ENCODE measurements at places on chromosomes 3 and 15.
A peak's percentile ranks its signal among the peaks of the same experiment; 100 is the strongest.

- no peak for DNase-seq
These were observed 43.2 kb downstream of the TMEM45A start for GRCh38 chr3:100535610-100535943.

GRCh38 chr3:37763309-37763708 is 98.4 kb upstream of the CTDSPL start:
- no peak for DNase-seq

DNA sequence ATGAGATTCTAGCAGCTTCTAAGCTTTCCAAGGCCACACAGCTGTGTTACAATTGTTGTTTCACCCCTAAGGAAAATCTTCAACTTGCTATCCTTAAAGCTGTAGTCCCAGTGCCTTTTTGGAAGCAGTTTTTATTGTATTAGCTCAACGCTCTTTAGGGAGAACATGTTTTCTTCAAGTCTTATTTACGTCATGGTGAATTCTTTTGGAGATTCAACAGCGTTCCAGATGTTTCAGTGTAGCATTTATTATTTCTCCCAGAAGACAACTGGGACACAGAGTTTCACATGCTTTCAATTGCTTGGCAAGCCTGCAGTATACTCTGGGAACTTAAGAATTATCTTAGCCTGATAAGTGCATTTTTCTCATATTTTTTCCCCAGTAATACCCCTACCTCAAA is 888.3 kb downstream of the PLOD2 start:
- DNase-seq, result no peak

GRCh38 chr15:77496715-77497109 is 76.0 kb downstream of the HMG20A start:
- DNase-seq, result peak; percentile 17

DNA sequence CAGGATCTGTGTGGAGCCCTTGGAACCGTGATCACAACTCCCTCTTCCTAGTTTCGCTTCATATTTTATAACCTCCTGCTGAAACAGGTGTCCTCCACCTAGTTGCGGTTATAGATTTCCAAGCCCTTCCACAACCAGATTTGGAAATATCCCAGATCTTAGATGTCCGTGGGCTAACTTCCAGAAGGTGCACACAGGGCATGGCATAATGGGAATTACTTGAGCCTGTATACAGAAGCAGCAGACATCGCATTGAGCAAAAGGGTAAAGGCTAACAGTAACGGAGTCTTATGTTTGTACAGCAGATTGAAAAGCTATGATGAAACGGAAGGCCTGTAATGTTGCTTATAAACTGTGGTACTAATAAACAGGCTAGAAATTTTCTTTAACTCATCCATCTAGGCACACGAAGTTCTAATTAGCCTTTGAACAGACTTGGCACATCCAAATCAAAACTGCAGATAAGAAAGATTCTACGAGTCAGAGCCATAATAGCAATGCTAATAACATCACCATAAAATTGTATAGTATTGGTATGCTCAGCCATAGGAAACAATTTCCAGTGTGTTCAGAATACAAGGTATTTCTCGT is 1.2 kb upstream of the USF3 start:
- no peak for DNase-seq

- no peak for DNase-seq
These were observed 176.6 kb downstream of the XXYLT1 start for GRCh38 chr3:195094191-195094921.

DNA sequence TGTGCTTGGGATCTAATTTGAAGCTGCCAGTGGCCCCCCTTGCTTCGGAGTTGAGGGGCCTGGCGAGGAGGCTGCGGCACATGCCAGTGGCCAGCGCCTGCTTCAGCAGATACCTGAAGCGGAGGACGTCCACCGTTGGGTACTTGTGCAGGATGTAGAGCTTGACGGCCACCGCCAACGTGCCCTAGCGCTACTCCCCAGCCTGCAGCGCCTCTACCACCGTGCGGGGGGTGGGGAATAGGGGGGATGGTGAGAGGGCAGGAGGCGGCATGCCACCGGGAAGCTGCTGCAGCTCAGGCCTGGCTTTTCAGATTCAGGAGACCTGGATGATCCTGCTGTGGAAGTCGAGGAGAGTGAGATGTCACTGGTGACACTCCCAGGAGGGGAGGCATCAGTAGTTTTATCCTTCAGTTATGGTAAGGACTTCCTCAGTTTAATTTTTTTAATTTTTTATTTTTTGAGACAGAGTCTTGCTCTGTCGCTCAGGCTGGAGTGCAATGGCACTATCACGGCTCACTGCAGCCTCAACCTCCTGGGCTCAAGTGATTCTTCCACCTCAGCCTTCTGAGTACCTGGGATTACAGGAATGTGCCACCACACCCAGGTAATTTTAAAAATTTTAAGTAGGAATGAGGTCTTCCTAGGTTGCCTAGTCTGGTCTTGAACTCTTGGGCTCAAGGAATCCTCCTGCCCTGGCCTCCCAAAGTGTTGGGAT is 150.6 kb upstream of the FRMD4B start:
- no peak for DNase-seq

DNA sequence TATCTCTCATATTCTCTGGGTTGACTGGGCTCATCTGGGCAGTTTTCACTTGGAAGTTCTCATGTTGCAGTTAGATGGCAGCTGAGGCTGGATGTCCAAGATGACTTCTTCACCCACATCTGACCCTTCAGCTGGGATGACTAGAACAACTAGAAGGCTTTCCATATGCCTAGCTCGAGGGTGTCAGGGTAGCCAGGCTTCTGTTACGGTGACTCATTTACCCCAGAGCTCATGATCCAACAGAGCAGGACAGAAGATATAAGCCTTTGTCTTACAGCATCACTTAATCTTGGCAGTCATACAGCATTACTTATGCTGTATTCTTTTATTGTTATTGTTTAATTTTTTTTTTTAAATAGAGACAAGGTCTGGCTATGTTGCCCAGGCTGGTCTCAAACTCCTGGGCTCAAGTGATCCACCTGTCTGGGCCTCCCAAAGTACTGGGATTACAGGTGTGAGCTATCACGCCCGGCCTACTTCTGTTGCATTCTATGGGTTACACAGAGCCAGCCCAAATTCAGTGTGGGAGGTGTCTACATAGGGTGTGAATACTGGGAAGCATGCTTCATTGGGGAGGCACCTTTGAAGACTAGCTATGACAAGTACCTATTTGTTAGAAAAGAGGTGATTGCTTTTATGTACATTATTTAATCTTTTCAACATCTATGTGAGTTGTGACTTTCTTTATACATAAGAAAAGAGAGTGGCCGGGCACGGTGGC is 10.7 kb downstream of the HMCES start:
- no peak for DNase-seq

DNA sequence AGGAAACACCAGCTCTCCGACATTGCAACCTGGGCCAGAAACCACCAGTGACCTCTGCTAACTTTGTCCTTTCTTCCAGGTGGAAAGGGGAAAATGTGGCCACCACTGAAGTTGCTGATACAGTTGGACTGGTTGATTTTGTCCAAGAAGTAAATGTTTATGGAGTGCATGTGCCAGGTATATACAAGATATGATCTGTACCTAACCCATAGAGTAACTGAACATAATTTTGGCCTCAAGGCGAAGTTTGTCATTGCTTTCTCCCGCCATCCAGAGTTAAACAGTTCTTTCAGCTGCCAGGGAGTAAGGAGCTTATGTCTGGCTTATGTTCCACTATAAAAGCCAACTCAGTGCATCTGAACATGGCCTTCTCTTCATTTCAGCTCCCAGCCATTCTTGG is 36.7 kb downstream of the HDC start:
- no peak for DNase-seq

DNA sequence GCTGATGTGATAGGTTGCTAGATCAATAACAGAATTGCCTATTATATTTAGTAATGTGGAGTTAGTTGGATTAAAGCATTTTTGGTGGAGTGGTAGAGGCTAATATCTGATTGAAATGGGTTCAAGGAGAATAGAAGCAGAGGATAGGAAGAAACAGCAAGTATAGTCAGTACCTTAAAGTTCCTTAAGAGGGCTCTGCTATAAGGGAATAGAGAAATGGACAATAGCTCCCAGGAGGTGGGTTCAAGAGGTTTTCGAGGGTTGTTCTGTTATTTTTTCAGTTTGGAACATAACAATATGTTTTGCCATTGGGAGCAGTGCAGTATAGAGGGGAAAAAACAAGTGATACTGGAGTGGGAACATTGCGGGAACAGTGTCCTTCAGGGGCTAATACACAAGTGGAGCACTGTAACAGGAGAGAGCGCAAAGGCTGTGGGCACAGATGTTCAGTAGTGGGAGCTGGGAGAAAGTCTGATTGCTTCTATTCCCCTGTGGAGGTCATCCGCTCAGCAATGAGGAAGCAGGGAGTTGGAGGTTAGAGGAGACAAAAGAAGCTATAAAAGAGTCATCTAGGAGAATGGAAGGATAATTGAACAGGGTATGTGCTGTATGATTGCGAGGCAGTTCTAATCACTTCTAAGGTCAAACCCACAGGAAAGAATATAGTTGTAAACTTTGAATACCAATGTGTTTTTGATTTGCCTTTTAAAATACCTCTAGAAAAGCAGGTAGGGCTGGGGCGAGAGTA is 3.3 kb downstream of the MRPS11 start:
- DNase-seq, result no peak

DNA sequence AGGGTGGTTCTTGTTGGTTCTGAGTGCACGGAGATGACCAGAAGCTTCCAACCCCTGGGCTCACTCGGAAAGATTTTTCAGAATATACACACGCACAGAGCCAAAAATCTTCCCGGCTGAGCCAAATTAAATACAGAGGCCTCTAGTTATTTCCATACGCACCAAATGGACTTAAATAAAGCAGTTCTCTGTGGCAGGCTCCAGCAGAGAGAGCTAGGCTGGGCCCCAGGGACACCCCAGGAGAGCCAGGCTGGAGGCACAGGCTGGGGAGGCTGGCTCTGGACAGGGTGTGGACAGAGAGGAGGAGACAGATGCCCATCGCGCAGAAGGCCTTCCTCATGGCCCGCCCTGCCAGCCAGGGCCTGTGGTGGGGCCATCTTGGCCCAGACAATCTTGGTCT is 115.9 kb downstream of the IQSEC1 start:
- DNase-seq, result no peak

DNA sequence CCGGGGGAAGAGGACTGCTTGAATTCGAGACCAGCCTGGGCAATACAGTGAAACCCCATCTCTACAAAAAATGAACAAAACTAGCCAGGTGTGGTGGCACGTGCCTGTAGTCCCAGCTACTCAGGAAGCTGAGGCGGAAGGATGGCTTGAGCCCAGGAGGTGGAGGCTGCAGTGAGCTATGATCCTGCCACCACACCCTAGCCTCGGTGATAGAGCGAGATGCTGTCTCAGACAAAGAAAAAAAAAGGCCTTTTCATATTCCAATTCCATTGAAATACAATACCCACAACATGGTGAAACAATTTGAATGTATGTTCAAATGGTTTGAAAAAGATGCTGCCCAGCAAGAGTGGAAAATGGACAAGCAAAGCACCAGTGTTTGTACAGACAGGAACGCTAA is 61.8 kb upstream of the ZNF148 start:
- DNase-seq, result no peak

DNA sequence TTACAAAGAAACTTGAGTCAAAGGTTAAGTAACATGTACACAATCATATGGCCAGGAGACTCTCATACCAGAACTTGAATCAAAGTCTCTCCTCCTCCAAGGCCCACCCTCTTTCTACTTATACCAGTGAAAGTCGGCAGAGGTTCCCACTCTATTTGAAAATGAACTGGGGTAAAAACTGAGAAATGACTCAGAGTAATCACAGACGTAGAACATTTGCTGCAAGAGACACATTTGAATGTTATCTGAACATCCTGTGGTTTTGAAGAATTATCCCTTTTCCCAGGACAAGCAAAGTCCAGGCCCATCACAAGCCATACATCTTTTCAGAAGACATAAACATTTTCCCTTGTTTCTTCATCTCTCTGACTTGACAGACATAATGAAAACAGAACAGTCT is 55.8 kb downstream of the SHOX2 start:
- no peak for DNase-seq

- no peak for DNase-seq
These were observed 75.2 kb downstream of the FBXL22 start for GRCh38 chr15:63672369-63672768.

- DNase-seq, result no peak
These were observed 36.1 kb downstream of the SELENOT start for GRCh38 chr3:150639262-150639661.

- DNase-seq, result no peak
These were observed 482.2 kb upstream of the PDZRN3 start for GRCh38 chr3:74106925-74107324.

GRCh38 chr3:68057637-68058320 is 403.4 kb upstream of the SUCLG2 start:
- no peak for DNase-seq

- DNase-seq, result no peak
These were observed 716.2 kb downstream of the DIPK2A start for GRCh38 chr3:144687862-144688261.

DNA sequence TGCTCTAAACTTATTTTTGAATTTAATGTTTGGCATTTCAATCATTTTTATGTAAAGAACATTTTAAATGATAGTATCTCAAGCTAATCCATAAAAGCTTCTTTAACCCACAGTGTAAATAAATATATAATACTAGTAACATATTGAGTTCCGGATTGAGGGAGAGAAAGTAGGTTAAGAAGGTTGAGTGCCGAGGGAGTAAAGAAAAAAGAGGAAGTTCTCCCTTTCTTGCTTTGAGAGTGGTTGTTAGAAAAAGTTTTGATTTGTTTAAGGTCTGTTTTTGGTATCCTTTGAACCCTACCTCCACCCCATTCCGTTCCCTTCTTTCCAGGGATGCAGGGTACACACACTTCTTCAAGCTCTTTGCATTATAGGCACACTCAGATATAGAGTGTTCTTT is 130.8 kb downstream of the VPS8 start:
- DNase-seq, result no peak

DNA sequence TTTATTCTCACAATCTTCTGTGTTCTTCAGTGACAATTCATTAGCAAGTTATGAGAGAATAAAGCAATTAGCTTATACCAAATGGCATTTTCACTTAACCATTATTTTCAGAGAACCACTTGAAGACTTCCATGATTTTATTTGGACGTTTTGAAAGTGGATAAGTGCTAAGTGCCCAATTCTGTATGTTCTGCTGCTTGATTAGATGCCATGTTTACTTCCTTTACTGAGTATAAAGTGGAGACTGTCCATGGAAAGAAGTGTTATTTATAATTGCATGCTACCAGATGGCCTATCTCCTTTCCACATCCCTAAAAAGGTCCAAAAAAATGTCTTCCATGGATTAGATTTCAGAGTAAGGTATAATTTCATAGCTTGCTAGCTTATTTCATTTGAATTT is 69.6 kb downstream of the SUMF1 start:
- DNase-seq, result no peak

DNA sequence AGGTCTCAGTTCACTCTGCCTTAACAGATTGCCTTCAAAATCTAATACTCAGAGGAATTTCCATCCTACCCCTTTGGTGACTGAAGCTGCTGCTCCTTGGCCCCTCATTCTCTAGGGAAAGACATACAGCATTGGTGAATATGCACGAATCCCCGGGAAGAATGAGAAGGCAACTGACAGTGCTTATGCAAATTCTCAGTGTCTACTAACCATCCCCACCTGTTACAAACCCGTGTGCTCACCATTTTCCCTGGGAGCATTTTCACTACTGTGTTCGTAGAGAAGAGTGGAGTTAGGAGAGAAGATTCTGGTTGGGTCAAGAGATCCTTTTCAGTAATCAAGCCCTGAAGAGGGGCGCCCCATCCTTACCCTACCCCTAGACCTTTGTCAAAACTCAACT is 37.7 kb downstream of the SYNM start:
- DNase-seq, result no peak
